Suprapubic skin (tissue), 4 donors: ENCODE measurements at places on chromosomes 1 and 21.

DNA sequence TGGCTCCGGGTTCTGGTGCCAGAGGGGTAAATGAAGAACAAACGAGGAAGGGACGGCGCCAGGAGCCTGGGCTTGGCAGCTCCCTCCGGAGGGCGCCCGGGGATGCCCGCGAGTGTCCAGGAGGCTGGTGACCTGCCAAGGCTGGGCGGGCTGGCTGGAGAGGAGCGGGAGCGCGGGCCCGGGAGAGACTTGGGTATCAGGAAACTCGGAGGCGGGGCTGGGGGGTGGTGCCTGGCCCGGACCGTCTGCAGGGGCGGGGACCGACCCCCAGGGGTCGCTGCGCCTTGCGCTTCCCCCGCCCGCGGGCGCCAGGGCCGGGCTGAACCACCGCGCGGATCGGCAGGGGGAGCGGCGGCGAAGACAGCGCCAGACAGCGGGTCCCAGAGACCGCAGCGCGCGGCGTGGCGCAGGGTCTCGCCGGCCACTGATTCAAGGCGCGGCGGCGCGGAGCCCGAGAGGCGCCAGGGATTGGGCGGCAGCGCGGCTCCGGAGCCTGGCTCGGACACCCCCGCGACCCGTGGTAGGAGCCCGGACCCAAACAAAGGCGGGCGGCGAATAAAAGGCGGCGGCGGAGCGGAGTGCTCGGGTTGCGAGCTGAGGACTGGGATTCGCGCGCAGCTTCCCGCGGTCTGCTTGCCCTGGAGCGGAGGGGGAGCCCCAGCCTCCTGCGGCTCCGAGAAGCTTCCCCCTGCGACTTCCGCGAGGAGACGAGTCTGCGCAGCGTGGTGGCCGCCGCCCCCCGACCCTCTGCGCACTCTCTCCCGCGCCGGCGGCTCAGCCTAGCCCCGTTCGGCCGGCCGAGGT, at the start of gene DISP3:
TSS of gene DISP3 (plus strand) at position 585 of the 804 bp plus-strand sequence. CDS start 21,838 bp downstream, outside the sequence.
- DNase-seq: no peak

GRCh38 chr1:61085983-61086644, 3.8 kb downstream of the NFIA start:
- no peak for DNase-seq

- DNase-seq: no peak
Measured at GRCh38 chr1:67688526-67689219, 3.7 kb downstream of the GADD45A start.

- DNase-seq: no peak
Measured at GRCh38 chr1:24111262-24111995, 506 bp downstream of the MYOM3 start.

GRCh38 chr1:27596261-27596660, 7.7 kb downstream of the AHDC1 start:
- DNase-seq: no peak

- no peak for DNase-seq
Measured at GRCh38 chr1:204094313-204094729, 21.4 kb downstream of the SOX13 start.

GRCh38 chr1:21238141-21238800, 52.0 kb downstream of the ECE1 start:
- DNase-seq: no peak

- DNase-seq: no peak
Measured at GRCh38 chr1:3111348-3112021, 42.5 kb downstream of the PRDM16 start.

GRCh38 chr1:173414136-173414535, 63.0 kb upstream of the PRDX6 start:
- no peak for DNase-seq

GRCh38 chr1:247452447-247453039, 5.4 kb downstream of the OR2B11 start:
- DNase-seq: no peak

- DNase-seq: peak; percentile 61
Measured at GRCh38 chr21:42499444-42500112, 3.6 kb upstream of the RSPH1 start.

DNA sequence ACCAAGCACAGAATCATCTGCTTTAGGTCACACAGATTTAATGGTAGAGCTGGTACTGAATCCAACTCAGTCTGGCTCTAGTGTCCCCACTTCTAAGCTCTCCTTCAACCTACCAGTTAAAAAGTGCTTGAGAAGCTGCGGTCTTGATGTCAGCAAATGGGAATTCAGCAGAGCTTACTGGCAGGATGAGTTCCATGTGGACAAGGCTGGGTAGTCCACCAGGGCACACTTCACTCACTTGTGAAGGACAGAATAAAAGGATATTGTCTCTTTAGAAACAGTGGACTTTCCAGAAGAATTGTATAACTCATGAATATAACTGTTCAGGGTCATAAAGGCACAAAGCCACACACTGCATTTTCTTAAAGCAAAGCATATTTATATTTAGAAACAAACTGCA, 35.1 kb upstream of the GUCA2B start:
- no peak for DNase-seq

GRCh38 chr1:98221923-98222322, 301.1 kb upstream of the DPYD start:
- no peak for DNase-seq

- no peak for DNase-seq
Measured at GRCh38 chr1:21188235-21188634, 11.5 kb upstream of the EIF4G3 start.

DNA sequence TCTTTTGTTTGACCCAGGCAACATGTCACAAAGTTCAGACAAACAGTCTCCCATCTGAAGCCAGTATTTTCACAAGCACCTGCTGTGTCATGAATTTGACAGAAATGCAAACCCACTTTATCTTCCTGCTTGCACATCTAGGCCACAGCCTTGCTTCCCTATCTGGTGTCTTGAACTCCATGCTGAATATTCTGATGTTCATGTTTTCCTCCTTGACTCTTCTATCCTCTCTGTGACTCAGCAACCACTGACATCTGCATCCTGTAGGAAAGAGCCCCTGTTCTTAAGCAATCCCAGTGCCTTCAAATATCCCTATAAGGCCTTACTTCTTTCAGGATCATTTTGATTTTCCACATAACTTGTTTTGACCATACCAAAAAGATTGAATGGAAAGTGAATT, 6.5 kb downstream of the CD55 start:
- DNase-seq: no peak

DNA sequence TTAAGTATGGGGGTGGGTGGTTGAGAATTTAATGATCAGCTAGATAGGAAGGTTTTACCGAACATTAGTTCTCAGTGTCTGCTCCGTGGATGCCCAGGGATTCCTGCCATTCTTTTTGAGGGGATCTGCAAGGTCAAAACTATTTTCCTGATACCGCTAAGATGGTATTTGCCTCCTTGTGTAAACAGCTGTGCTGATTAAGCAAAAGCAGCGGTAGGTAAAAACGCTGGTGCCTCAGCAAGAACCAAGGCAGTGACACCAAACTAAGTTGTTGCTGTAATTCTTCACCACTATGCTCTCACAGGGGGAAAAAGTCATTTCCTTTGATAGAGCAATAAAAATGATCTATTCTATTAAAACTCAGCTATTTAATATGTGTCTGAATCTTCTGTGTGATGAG, 229.0 kb downstream of the FMN2 start:
- DNase-seq: no peak

GRCh38 chr1:197222025-197222685, 45.9 kb upstream of the CRB1 start:
- DNase-seq: no peak

- no peak for DNase-seq
Measured at GRCh38 chr21:37688952-37689659, 227.2 kb downstream of the KCNJ6 start.

GRCh38 chr1:16491056-16491675, 22.9 kb downstream of the RNU1-1 start:
- DNase-seq: no peak
